ENCODE measurements at places on chromosomes 1 and 21. TPM values are rescaled to one million over a fixed set of nuclear protein-coding genes. Genes with fewer than 3 reads are reported as not detected.

Gene TP73
- 1.6 TPM for total RNA-seq

Gene GFI1
- 0.17 TPM for total RNA-seq

Gene GON4L
- total RNA-seq: 59.3 TPM

Gene KCNAB2
- 7.2 TPM for total RNA-seq

Gene CYP4Z1
- not detected for total RNA-seq

Gene TMEM82
- 1.1 TPM for total RNA-seq

Gene GRIK1
- 4.1 TPM for total RNA-seq

Gene NID1
- total RNA-seq: 12.4 TPM

Gene BCAR3
- 52.1 TPM for total RNA-seq

Gene NGF
- total RNA-seq: 3.3 TPM

DNA sequence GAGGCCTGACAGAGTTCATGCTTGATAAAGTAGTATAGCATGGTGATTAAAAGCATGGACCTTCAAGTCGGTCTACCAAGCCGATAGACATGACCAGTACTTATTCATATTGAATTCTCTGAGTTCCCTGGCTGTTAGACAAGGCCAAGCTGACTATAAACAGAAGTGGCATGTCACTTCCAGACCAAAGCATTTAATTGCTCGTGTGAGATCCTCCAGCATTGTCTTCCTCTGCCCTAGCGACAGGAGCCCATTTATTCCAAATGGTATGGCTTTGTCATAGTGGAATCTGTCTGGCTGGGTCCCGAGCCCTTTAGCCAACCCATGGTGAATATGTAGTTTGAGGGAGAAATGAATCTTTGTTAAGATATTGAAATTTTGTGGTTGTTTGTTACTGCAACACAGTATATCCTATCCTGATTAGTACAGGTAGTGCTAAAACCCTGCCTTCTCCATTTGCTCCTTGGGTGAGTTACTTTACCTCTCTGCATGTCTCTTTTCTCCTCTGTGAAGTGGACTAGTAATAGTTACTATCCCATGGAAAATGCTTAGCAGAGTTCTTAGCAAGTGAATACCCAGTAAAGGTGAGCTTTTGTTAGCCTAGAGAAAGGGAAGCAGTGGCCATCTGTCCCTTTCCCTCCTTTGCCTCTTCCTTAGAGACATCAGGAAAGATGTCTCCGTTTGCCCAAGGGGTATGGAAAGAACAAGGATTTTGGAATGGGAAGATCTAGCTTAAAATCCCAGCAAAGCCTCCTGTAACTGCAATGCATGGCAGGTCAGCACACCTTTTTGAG is 77.6 kb upstream of the CD1D start:
- DNase-seq: no peak

GRCh38 chr1:188424176-188424575 is 1595.4 kb downstream of the PLA2G4A start:
- DNase-seq: no peak

GRCh38 chr1:180282401-180283044 is 52.5 kb downstream of the LHX4 start:
- DNase-seq: no peak

DNA sequence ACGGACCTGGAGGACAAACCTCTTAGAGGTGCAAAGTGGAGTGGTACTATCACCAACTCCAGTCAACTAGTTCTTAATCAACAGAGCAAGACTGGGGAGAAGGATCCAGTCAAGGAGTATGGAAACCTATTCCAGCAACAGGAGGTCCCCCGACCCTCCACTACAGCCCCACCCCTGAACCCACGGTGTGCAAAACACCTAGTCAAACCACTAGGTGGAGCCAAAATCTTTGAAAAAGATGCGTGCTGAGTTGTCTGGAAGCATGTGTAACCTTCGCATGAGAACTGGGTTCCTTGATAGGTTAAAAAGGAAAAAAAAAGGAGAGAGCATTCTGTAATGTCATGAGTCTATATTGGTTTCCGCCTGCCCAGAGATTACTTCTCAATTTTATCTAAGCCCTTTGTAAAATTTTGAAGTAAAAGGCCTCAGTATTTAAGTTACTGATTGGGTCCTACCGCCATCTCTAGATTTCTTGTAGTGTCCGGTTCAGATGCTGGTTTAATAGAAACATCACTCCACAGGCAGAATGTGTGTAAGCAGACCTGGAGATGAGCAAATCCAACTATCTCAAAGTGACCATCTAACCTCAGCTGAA is 81.9 kb upstream of the HAO2 start:
- DNase-seq: no peak

DNA sequence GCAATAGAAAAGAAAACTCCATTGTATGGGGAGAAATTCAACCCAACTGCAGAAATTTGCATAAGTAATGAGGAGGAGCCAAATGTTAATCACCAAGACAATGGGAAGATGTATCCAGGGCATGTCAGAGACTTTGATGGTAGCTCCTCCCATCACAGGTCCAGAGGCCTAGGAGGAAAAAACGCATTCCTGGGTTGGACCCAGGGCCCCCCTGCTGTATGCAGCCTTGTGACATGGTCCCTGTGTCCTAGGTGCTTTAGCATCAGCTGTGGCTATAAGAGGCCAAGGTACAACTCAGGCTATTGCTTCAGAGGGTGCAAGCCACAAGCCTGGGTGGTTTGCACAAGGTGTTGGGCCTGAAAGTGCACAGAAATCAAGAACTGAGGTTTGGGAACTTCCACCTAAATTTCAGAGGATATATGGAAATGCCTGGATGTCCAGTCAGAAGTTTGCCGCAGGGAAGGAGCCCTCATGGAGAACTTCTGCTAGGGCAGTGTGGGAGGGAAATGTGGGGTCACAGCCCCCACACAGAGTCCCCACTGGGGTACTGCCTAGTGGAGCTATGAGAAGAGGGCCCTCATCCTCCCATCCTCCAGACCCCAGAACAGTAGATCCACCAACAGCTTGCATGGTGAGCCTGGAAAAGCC is 162.3 kb downstream of the TGFB2 start:
- no peak for DNase-seq

- no peak for DNase-seq
Measured at GRCh38 chr21:15617964-15618363, 111.8 kb upstream of the USP25 start.

DNA sequence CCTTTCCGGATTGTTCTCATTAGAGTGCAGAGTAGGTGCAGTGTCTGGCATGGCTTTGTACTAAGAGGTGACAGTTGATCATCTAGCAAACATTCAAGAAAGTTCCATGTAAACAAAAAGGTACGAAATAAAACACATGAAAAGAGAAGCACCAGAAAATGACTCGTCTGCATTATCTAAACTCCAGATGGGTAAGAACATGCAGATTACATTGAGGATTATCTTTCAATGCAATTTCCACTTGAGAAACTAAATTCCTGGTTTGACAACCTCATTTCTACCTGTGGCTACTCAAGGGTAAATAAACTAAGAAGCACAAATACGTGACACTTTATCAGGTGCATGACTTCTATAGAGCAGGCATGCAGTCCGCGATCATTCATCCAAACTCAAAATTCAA is 17.6 kb downstream of the SLC30A10 start:
- DNase-seq: no peak

DNA sequence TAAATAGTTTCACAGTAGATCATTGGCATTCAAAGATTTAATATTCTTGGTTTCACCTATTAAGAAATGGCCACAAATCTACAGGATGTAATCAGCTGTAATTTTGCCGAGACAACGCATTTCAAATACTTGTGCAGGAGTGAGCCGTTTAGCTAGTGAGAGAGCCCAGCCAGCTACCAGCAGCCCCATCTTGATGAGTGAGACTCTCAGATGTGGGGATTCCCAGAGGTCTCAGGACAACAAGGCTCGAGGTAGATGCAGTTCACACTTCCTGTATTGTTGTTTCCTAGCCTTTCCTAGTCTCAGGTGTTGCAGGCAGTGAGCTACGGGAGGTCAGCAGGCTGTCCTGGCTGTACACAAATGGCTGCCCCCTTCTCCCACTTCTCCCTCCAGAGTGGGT is 108.6 kb downstream of the PBX1 start:
- no peak for DNase-seq

DNA sequence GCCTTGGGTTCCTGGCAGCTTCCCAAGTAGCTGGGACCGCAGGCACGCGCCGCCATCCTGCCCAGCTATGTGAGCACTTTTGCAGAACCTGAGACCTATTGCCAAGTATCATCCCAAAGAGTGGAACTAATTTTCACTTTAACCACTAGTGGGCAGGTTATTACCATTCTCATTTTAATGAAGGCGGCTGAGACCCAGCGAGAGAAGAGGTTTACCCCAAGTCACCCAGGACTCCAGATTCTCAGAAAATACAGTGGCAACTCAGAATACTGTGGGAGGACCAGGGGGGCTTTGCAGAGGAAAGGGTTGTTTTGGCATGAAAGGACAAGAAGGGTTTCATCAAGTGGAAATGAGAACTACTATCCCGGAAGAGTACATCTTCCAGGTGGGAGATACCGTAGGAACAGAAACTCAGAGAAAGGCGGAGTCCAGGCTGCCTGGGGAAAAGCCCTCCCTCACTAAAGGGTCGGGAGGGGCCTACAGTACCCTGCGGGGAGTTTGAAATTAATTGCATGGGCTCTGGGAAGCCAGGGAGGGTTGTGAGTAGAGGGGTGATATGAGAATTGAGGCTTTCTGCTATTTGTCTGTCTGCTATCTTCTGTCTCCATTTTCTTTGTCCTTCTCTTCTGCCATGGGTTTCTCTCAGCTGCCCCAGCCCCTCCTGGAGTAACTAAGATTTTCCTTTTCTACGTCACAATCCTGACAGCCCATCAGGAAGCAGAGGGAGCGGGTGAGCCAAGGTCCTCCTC is 7.2 kb upstream of the SEMA4A start:
- DNase-seq: no peak

GRCh38 chr1:200328379-200328778 is 81.5 kb downstream of the ZNF281 start:
- DNase-seq: no peak
